Psoas muscle (tissue), 8 donors: ENCODE measurements at places on chromosomes 4 and X. TPM values are rescaled to one million over a fixed set of nuclear protein-coding genes. Genes with fewer than 3 reads are reported as not detected.

DNA sequence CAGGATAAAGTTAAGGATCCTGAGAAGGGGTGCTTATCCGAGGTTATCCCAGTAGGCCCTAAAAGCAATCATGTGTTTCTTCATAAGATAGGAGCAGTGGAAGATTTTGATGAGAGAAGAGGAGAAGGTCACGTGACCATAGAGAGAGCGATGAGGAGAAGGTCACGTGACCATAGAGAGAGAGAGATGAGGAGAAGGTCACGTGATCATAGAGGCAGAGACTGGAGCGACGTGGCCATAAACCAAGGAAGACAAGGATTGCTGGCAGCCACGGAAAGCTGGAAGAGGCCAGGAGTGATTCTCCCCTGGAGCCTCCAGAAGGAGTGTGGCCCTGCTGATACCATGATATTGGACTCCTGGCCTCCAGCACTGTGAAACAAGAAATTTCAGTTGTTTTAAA is 38.4 kb upstream of the ZNF518B start:
- DNase-seq: no peak

- DNase-seq: no peak
These were observed 284.0 kb upstream of the ZFP42 start for GRCh38 chr4:187711586-187711985.

- no peak for DNase-seq
These were observed 91.3 kb downstream of the PTPN13 start for GRCh38 chr4:86685401-86685800.

DNA sequence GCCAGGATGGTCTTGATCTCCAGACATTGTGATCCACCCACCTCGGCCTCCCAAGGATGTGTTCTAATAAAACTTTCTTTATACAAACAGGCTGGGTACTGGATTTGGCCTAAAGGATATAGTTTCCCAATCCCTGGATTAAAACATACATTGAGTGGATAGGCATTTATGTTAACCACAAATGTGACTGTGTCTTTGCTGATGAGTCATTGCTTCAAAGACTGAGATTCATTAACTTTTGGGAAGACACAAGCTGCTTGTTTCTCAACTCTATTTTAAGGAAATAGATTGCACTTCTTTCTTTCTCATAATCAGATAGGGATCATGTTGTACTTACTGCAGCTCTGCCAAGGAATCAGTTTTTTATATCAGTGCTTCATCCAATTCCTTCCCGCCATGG is 131.3 kb upstream of the AGA start:
- DNase-seq: no peak

DNA sequence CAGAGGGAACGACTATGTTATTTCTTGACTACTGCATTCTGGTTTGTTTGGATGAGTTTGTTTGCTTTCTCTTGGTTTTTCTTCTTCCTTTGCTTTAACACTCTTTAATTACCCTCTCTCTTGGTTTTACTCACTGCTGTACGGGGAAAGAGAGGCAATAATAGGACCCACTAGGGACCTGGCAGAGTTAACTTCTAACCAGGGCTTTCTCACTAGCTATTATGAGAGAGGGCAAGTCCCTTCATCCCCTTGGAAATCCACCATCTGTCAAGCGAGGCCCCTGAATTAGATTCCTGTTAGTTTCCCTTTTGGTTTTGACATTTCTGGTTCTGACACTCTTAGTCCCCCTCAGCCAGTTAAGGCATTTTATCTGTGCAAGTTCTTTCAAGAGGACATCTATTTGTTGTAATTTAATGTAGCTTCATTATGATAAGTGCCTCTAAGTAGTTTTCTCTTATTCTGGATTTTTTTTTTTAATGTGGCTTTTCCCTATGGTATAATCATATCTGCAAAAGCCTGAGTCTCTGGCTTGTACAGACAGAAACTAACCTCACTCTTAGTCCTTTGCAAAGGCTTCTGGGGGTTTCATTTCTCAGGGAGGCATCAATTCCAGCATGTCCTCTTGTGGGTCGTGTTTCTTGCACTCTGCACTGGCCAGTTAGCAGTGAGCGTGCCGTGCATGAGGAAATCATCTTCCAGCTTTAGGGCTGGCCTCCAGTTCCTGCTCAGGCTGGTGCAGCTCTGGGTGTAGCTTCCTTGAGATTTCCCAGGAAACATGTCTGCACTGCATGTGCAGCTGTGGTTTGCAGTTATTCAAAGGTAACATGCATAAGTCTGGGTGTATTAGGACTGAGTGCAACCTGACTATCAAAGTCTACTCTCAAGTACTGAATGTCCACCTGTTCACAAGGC is 221.3 kb downstream of the STIM2 start:
- DNase-seq: no peak

GRCh38 chr4:73576381-73576780 is 43.9 kb downstream of the RASSF6 start:
- no peak for DNase-seq

DNA sequence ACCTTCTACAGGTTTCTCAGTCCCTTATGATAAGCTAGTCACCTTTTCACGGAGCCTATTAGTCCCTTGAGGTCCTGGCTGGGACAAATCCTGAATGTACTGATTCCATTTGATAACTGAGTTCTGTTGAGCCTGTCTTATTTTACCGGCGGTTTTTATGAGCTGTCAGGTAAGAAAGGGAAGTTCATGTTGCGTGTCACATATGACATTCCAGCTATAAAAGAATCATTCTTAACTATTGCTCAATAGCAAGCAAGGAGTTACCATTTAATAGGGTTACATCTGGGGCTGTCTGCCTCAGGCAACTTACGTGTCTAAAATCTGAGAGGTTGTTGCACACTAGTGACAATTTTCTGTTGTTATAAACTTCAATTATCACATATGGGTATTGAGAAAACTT is 394.6 kb downstream of the TECRL start:
- DNase-seq: no peak

DNA sequence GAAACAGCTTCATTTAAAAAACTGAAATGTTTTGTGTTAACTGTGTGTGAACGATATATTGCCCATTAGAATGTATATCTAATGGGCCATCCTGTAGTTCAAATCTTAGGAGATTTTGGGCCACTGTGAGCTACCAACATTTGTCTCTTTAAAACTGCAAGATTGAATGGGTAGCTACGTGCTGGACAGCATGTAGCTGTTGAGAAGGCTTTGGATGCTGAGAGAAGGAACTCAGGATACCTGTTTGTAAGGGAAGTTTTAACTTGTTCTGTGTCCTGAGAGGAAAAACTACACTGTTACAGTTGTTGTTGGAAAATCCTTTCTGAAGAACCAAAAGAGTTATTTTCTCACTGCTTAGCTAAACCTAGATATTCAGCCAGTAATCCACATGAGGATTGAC is 45.9 kb downstream of the PDLIM5 start:
- DNase-seq: no peak

DNA sequence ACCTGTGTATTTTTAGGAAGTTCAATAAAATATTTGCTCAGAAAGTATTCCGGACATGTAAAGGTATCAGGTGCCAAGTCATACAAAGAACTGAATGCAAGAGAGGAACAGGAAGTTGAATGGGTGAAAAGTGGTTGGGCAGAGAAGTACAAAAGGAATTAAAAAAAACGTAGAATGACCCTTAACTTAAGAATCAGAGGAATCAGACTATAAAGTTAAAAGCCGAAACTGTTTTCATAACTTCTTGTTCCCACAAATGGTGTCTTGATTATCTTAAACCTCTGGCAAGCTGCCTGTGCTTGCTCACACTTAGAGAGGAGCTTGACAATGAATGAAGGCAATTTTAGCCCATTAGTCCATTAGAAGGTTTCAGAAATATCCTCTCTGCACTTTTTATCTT is 81.6 kb upstream of the HHIP start:
- DNase-seq: no peak

DNA sequence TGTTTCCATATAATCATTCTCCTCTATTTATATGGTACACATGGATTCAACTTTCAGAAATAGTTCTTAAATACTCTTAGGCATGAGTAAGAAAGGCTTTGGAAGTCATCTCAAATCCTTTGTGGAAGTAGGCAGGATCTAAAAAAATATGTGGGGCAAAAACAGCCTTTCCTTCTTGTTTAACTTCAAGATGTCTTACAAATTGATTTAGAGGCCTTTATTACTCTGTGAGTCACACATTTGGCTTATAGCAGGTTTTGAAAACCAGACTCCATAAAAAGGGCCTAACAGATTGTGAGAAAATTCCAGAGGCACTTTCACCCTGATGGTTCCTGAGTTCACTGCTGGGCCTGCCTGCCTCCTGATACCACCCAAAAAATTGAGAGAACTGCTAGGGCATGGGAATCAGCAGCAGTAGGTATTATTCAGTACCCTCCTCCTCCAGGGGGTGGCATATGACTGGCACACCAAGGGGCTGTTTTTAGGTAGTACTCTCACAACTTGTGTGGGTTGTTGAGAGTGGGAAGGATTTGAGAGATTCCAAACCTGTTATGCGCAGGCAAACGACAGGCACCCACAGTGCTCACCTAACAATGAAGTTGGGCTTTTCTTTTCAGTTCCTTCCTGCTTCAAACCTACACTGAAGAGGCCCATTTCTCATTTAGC is 162.7 kb upstream of the MBNL3 start:
- DNase-seq: no peak

GRCh38 chrX:32514986-32515385 is 696.4 kb downstream of the DMD start:
- DNase-seq: no peak

GRCh38 chr4:176125063-176125462 is 59.4 kb downstream of the WDR17 start:
- no peak for DNase-seq

- DNase-seq: no peak
These were observed 4.7 kb downstream of the NKX1-1 start for GRCh38 chr4:1401409-1402020.

GRCh38 chrX:47497271-47497888 is 14.4 kb upstream of the ZNF41 start:
- no peak for DNase-seq

- DNase-seq: no peak
These were observed 1431.7 kb upstream of the IGFBP7 start for GRCh38 chr4:58541926-58542325.

GRCh38 chr4:77681792-77682191 is 76.2 kb downstream of the CXCL13 start:
- no peak for DNase-seq

DNA sequence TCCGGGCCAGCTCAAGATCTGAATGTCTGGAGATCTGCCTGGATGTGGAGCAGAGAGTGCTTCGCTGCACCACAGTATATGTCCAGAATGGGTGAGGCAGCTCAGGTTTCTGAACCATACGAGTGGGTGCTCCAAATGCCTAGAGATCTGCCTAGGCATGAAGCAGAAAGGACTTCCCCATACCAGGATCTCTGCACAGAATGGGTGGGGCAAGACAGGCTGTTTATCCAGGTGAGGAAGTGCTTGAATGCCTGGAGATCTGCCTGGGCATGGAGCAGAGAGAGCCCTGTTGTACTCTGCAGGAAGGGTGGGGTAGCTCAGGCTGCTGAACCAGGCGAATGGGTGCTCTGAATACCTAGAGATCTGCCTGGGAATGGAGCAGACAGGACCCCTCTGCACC is 45.4 kb upstream of the MAGEC2 start:
- DNase-seq: no peak

DNA sequence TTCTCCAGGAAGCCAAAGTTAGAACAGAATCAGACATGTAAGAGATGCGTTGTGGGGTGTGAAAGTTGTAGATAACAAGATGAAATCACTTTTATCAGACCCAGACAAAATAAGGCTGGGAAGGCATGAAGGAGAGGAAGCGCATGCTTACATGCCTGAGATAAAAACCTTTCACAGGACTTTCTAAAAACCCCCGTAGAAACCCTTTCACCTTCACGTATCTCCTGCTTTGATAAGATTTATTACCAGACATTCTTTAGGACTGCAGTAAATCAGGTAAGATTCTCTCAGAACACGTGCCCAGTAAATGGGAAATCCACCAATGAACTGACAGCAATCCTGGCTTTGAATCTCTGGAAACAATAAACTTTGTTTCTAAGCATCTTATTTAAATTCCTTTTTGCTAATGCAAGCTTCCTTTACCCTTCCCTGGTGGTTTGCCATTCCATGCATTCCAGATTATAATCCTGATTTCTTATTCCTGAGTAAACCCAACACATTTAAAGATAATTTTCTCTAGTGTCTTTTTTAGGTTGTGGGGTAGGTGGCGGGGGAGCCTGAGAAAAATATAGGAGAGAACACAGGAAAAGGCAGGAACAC is 254.6 kb upstream of the LDB2 start:
- DNase-seq: no peak

GRCh38 chr4:85611661-85612060 is 136.7 kb downstream of the ARHGAP24 start:
- DNase-seq: no peak

DNA sequence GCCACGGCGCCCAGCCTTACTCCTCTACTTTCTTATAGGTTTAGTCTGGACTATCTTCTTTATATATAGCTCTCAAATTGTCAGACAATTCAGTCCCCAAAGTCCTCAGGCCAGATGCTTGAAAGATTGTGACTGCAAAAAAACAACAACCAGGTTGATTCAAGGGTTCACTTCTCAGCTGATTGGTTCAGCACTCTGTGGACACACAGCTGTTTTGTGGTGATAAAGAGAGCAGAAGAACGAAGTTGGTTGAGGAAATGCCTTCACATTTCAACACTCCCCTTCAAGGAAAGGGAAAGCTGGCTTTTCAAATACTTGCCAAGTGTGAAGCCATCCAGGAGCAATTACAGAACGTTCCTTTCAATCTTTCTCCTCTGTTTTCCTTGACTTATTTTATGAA is 166.8 kb downstream of the SHROOM3 start:
- no peak for DNase-seq

- DNase-seq: no peak
These were observed 134.2 kb downstream of the AFF2 start for GRCh38 chrX:148634591-148634990.

DNA sequence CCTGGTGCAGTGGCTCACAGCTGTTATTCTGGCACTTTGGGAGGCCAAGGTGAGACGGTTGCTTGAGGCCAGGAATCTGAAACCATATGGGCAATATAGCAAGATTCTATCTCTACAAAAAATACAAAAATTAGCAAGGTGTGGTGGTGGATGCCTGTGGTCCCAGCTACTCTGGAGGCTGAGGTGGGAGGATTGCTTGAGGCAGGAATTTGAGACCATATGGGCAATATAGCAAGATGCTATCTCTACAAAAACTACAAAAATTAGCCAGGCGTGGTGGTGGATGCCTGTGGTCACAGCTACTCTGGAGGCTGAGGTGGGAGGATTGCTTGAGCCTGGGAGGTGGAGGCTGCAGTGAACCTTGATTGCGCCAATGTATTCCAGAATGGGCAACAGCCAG is 2.3 kb downstream of the ADGRG4 start:
- DNase-seq: no peak

GRCh38 chr4:179285696-179286095 is 1843.5 kb upstream of the AGA start:
- DNase-seq: no peak

Gene LINC00632
- total RNA-seq: 28.5 TPM

Gene SNX12
- total RNA-seq: 28.0 TPM

Gene SPANXN4
- not detected for total RNA-seq

Gene MAPK10
- total RNA-seq: 1.3 TPM

Gene HSD17B13
- not detected for total RNA-seq

Gene ARSJ
- 0.34 TPM for total RNA-seq

Gene TMPRSS11D
- total RNA-seq: not detected

Gene PSMD10
- 21.9 TPM for total RNA-seq

Gene PDHA1
- 394 TPM for total RNA-seq

Gene PAGE4
- not detected for total RNA-seq
